ENCODE measurements at places on chromosomes 13 and 19. TPM values are rescaled to one million over a fixed set of nuclear protein-coding genes. Genes with fewer than 3 reads are reported as not detected.

Gene CYP2A7
- total RNA-seq: not detected

Gene ZNF575
- 0.37 TPM for total RNA-seq

Gene PRKCG
- total RNA-seq: not detected

Gene TNFRSF19
- 2.0 TPM for total RNA-seq

Gene KIR2DL4
- total RNA-seq: not detected

Gene RPL21
- 562 TPM for total RNA-seq

Gene FXYD5
- total RNA-seq: 64.9 TPM

Gene CEACAM5
- not detected for total RNA-seq

Gene ZNF20
- 2.5 TPM for total RNA-seq

Gene PDX1
- total RNA-seq: not detected

Gene GPC5
- total RNA-seq: not detected

Gene GNG7
- total RNA-seq: under 0.01 TPM

Gene FPR1
- 1.5 TPM for total RNA-seq

Gene PTPRH
- 11.4 TPM for total RNA-seq

Gene WDFY2
- 10.3 TPM for total RNA-seq

Gene CACNG7
- total RNA-seq: not detected

Gene TINCR
- total RNA-seq: under 0.01 TPM

Gene TSSK6
- total RNA-seq: 2.7 TPM

Gene TGDS
- 10.3 TPM for total RNA-seq

Gene CGB8
- not detected for total RNA-seq

Gene B3GNT3
- not detected for total RNA-seq

Gene NKG7
- not detected for total RNA-seq

Gene KCTD12
- 85.2 TPM for total RNA-seq

Gene PTGIR
- total RNA-seq: 7.0 TPM

Gene TUBA3C
- total RNA-seq: not detected

Gene C19orf81
- not detected for total RNA-seq

Gene SHISA7
- not detected for total RNA-seq

Gene CLEC4M
- total RNA-seq: not detected

Gene TMEM145
- total RNA-seq: 0.98 TPM

Gene TBXA2R
- 1.8 TPM for total RNA-seq

Gene TTC9B
- not detected for total RNA-seq

Gene CNN2
- total RNA-seq: 122 TPM

Gene MEIS3
- 34.9 TPM for total RNA-seq

Gene MADCAM1
- total RNA-seq: 0.37 TPM

Data from subcutaneous preadipocyte (primary cell).